HS-5 (cell line): ENCODE measurements at places on chromosomes 5 and 9.

- no peak for DNase-seq
Measured at GRCh38 chr5:138601444-138601843, 26.2 kb upstream of the HSPA9 start.

- no peak for DNase-seq
Measured at GRCh38 chr5:85656050-85656449, 961.7 kb upstream of the COX7C start.

DNA sequence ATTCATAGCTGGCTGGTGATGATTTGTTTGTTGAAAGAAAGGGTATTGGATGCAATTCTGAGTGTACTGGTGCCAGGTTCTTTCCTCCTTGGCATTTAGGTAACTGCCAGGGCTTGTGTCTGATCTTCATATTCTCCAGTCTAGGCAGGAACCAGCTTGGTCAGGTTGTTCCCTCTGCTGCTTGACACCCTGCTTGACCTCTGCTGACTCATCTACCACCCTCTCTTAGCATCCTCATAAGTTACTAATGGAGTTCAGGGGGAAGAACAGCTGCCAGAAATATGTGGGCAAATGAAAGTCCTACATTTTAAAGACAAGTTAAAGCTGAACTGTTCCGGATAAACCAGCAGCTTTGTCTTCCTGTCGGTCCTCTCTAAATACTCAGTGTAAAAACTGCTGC, 116.1 kb upstream of the TNC start:
- DNase-seq, result peak; percentile 78

GRCh38 chr5:127723571-127723970, 20.4 kb downstream of the CCDC192 start:
- DNase-seq, result peak; percentile 4

GRCh38 chr5:142542906-142543305, 143.0 kb downstream of the FGF1 start:
- DNase-seq, result no peak

GRCh38 chr5:93404246-93404645, 176.8 kb downstream of the NR2F1-AS1 start:
- no peak for DNase-seq

- no peak for DNase-seq
Measured at GRCh38 chr5:115494570-115495289, 49.8 kb downstream of the FEM1C start.

- DNase-seq, result no peak
Measured at GRCh38 chr5:116225281-116225922, 140.6 kb downstream of the COMMD10 start.

DNA sequence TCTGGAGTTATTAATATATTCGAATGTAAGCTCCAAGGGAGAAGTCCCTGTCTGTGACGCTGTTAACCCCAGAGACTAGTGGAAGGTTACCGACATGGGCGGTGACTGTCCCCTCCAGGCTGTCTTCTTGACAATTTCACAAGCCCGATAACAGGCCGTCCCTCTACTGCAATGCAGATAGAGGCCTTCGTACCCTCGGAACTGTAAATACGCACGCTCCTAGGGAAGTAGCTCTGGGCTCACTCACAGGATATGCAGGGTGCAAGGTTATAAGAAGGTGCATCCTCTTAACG, 680 bp upstream of the RFK start:
- DNase-seq, result no peak

DNA sequence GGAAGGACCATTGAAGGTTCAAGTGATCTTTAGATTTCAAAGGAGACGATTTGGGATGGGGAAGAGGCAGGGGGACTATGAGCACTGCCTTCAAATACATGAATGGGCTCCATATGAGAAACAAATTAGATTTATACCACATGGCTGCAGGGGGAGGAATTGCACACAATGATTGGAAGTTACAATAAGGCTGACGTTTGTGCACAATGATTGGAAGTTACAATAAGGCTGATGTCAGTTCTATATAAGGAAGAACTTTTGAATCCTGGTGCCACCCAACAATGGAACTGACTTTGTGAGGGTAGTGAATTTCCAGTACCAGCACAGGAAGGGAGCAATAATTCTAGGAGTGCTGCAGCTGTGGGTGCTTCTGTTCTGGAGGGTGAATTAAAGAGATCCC, 95.7 kb upstream of the PTGER4 start:
- no peak for DNase-seq

- DNase-seq, result no peak
Measured at GRCh38 chr5:74209571-74209970, 431.0 kb downstream of the ENC1 start.

- DNase-seq, result no peak
Measured at GRCh38 chr9:19665146-19665863, 123.5 kb downstream of the SLC24A2 start.

GRCh38 chr5:8316608-8317280, 447.8 kb downstream of the MTRR start:
- no peak for DNase-seq

DNA sequence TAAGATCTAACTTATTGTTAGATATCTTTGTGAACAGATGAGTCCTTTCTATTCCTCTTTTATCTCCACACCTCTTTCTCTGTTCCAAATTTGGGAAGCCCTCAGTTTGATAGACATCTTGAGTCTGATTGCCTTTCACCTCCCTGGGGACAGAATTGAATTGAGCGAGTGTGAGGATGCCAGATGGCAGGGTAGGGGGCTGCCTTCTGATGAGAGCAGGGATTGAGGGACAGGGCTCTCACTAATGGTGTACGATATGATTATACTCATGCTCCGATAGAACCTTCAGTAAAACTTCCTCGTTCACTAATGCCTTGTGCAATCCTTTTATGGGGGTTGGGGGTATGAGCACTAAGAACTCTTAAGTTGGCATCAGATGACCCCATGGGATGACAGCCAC, 172.1 kb upstream of the DAP start:
- no peak for DNase-seq

- DNase-seq, result peak; percentile 63
Measured at GRCh38 chr9:447230-448025, 232.8 kb downstream of the DOCK8 start.

GRCh38 chr5:52844885-52845284, 57.2 kb downstream of the ITGA1 start:
- no peak for DNase-seq

DNA sequence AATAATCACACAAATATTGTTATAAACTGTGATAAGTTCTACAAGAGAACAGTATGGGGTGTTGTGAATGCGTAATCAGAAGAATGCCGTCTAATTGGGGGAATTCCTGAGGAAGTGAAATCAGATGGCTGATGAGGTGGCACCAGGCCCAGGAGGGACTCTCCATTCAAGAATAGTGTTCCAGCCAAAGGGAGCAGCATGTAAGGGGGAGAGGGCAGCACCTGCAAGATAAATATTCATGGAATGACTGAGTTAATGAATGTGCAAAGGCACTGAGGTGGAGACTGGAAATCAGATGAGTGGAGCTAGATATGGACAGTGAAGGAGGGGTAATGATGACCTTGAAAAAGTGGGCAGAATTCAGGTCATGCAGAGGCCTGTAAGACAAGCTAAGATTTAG, 250.6 kb downstream of the ARRDC3 start:
- no peak for DNase-seq
